ENCODE measurements at places on chromosomes 1 and 21.
A peak's percentile ranks its signal among the peaks of the same experiment; 100 is the strongest.

DNA sequence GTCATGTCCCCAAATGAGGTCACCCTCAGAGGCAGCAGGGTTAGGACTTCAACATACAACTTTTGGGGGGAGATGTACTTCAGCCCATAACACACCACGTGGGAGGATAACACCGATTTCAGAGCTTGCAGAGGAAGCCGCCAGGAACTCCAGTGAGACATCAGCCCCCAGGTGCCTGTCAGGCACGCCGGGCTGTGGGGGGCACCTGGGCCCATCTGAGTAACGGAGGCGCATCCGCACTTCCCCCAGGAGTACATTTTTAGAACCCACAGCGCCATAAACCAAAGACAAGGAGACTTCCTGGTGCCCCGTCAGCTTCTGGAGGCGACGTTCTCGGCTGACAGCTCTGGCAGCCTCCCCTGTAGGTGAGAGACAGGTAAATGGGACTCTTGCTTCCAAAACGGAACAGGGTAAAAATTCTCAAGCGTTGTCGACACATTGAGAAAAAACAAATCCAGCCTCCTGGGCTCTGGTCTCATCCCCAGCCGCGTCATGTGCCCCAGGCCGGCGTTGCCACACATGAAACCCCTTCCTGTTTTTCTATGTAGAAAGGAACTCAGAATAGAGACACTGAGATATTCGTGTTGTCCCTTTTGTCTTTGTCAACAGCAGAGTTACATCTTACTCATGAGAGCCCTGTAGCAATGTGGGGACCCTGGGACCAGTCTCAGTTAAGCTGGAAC, 93.3 kb downstream of the PDE9A start:
- no peak for DNase-seq

DNA sequence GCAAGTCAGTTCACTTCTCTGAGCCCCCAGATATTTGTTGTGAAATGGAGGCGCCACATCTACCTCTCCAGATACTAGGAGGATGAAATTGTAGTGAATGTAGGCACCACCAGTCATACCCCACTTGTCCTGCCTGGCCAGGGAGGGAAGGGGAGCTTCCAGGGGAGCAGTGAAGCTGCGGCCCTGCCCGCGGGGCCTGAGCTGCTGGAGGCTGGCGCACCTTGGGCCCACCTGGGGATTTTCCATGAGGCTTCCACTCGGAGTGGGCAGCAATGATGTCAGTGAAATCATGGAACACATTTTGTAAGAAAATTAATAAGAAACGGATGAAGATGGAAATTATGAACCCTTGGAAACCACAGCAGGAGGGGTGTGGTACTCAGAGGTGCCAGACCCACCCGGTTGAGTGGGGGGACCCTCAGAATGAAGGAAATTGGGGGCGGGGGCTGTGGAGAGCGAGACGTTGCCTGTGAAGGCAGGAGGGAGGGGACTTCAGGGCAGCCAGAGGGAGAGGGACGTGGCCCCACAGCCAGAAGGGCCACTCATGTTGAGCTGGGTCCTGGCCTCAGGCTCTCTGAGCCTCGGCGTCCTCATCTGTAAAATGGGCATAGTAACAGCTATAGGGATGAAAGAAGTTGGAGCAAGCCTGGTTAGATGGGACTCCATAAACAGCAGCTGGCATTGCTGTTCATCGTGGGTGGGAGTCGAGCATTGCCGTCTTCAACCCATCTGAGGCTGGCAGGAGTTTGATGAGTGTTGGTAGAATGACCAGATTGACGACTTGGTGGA, 101.6 kb downstream of the EPHB2 start:
- no peak for DNase-seq

DNA sequence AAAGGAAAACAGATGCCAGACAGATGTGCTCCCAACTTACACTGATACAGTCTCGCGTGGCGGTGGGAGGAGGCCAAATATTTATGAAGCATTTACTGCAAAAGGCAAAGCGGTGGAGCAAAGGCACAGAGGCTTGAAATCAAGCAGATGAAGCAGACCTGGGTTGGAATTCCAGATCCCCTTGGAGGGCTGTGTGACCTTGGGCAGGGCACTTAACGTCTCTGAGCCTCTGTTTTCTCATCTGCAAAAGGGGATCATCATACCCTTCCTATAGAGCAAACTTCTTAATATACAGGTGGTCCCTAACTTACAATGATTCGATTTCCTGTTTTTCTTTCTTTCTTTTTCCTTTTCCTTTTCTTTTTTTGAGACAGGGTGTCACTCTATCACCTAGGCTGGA, 54.1 kb downstream of the IGSF21 start:
- DNase-seq, result no peak

- no peak for DNase-seq
These were observed 103.2 kb downstream of the PKN2 start for GRCh38 chr1:88787023-88787903.

DNA sequence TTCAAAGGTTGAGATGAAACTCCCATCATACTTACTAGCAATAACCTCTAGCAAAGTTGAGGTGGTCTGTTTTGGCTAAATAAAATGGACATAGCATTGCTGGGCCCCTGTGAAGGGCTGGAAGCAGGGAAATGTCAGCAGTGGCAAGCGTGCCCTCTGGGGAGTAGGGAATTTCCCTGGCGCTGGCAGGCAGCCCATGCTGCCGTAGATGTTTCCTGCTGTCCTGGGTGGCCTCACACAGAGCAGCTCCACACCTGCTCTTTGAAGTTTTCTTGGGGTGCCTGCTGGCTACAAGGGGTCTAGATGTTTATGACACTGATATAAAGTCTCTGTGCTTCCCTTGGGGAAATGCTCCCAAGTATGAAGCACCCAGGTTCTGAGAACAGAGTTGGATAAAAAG, 30.2 kb downstream of the ADARB1 start:
- DNase-seq, result no peak

- DNase-seq, result no peak
These were observed 11.7 kb upstream of the EXTL1 start for GRCh38 chr1:26009796-26010447.

DNA sequence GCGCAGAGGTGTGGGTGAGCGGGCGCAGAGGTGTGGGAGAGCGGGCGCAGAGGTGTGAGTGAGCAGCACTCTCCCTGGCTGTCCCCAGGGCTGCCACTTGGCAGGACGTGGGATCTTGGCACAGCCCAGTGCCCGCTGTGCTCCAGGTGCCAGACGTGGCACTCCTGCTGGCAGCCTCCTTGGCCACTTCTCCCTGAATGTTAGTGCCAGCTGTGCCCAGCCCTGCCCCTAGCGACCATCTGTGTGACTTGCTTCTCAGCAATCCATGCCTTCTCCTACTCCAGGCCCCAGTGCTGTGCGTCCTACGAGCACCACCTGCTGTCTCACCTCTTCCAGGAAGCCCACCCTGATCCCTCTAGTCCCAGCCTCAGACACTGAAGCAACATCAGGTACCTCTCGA, 30.5 kb downstream of the KRTAP10-1 start:
- no peak for DNase-seq

- DNase-seq, result no peak
These were observed 6.3 kb downstream of the BTG2 start for GRCh38 chr1:203311368-203312301.

DNA sequence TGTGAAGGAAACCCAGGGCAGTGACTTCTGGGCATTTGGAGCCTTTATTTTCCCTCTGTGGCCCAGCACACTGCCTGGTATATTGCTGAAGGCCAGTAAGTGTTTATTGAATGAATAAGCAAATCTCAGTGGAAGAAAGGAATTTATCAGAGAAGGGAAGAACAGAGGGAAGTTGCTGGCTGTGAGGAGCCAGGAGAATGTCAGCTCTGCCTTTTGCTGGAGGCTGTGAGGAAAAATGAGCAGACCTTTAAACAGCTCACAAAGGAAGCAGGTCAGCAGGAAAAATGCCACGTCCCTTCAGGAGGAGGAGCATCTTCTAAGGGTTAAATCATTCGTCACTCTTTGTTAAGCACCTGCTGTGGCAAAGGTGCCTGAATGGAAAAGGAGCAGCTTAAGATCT, 75.9 kb downstream of the GIPC2 start:
- DNase-seq, result no peak

DNA sequence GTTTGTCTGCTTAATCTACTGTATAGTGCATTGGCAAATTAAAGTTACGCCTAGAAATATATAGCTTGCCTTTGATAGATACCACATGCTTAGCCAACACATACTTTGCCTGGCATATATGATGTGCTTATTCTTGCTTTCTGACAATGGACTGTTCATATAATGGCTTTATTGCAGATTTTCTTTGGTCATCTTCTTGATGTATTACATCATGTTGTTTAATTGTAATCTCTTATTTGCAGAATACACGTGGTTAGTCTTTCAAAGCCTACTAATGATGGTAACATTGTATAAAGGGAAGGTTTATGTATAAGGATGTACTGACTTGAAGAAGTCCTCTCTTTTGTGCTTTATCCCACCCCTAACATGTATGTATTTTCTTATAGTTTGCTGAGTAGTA, 201.5 kb downstream of the PDE4B start:
- no peak for DNase-seq

DNA sequence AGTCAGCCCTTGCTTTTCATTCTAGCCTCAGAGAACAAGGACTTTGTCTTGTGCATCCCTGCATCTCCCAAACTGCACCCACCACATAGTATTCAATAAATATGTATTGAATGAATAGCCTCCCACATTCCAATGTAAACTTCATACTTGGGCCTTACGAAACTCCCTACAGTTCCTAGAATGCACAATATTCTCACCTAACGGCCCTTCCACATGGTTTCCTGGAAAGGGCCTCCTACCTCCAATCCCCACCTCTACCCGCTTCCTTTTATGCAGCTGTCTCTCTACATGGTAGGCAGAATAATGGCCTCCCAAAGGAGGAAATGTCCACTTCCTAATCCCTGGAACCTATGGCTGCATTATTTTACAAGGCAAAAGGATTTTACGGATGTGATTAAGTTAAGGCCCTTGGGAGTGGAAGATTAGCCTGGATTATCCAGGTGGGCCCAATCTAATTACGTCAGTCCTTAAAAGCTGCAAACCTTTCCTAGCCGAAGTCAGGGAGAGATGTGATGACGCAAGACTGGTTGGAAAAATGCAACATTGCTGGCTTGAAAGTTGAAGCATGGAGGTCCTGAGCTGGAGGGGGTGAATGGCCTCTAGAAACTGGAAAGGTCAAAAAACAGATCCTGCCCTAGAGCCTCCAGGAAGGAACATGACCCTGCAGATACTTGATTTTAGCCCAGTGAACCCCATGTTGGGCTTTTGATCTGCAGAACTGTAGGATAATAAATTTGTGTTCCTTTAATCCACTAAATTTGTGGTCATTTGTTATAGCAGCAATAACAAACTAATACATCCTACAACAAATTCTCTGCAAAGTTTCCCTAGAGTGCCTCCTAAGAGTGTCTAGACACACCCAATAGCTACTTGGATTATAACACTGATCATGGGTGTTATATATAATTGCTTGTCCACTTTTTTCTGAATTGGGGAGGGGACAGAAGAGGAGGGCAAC, 5.2 kb upstream of the PIK3C2B start:
- no peak for DNase-seq

- no peak for DNase-seq
These were observed 378.9 kb downstream of the KCNH1 start for GRCh38 chr1:210754878-210755665.

- DNase-seq, result no peak
These were observed 5.2 kb upstream of the AUNIP start for GRCh38 chr1:25864434-25864833.

DNA sequence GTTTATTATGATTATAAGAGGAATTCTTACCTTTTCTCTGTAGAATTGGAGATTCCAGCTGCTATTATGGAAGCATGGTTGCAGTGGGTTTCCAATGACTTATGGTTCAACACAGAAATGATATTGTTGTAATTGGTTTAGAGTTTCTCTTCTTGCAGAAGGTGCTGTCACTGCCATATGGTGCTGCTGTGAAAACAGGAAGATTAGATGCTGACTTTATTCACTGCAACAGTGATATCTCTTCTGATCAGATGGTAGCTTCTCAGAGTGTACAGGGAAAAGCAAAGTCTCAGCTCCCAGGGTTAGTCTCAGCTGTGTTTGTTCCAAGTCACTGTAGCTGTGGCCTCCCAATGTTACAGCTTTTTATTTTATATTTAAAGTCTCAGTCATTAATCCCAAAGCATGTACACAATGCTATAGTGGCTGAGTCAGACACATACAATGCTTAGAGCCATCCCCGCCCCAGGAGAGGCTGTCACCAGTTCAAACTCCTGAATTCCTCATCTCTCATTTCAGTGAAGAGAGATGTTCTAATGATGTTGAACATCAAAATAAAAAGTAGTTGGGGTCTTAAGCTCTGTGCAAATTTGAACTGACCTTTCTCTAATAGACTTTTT, 42.7 kb upstream of the RGS2 start:
- no peak for DNase-seq

- DNase-seq, result no peak
These were observed 33.0 kb upstream of the SIPA1L2 start for GRCh38 chr1:232662910-232663309.

DNA sequence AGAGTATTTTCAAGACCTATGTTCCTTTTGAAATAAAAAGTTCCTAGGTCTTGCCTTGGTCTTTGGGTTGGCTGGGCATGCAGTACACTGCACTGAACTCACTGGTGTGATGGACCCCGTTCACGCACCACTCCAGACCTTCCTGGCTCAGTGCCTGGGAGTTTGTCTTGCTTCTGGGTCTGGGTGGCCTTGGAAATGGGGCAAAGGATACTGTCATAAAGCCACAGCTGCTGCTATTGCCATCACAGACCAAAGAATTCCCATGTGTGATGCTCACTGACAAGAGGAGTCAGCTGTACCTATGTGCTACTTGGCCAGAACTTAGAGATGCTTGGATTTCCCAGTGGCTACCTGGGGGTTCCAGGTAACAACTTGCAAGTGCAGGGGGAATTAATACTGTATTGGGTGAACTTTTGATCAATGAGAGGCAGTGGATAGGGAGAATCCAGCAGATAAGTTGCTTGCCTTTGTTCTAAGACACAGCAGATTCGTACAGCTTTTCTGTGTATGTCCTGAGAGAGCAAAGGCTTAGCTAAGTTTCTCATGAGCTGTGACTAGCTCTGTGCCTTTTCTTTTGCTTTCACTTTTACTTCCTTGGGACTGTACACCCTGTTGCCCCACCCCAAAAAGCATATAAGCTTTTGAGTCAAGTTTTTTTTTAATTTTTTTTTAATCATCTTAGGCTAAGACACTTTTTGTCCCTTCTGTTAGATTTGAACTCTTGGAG, 115.3 kb downstream of the RUNX1 start:
- no peak for DNase-seq

- DNase-seq, result no peak
These were observed 29.4 kb upstream of the PRRC2C start for GRCh38 chr1:171455967-171456366.

GRCh38 chr1:100352267-100353070, at the start of gene CDC14A:
CDC14A (plus strand) TSS chr1:100352506; CDS start chr1:100352955, 449 bp downstream.
- peak; percentile 83 for DNase-seq

DNA sequence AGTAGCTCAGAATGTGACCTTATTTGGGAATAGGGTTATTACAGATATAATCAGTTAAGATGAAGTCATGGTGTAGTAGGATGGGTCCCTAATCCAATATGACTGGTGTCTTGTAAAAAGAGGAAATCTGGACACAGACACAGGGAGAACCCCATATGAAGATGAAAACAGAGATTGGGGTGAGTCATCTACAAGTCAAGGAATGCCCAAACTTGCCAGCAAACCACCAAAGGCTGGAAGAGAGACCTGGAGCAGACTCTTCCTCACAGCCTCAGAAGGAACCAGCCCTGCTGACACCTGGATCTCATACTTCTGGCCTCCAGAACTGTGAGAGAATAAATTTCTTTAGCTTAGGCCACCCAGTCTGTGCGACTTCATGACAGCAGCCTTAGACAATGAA, 29.9 kb downstream of the KRTAP19-8 start:
- no peak for DNase-seq

Measured in caudate nucleus (tissue), 63 donors.